Stimulated activated CD8-positive, alpha-beta memory T cell treated with anti-CD3 and anti-CD28 coated beads, Interleukin-4, amount 100 ng/mL, for 4 hours (primary cell): ENCODE measurements at places on chromosomes 4 and X.

- DNase-seq: no peak
Observed at GRCh38 chr4:42391355-42391664, 6.0 kb upstream of the SHISA3 start.

GRCh38 chrX:69130439-69130838, 34.8 kb downstream of the PJA1 start:
- DNase-seq: no peak

DNA sequence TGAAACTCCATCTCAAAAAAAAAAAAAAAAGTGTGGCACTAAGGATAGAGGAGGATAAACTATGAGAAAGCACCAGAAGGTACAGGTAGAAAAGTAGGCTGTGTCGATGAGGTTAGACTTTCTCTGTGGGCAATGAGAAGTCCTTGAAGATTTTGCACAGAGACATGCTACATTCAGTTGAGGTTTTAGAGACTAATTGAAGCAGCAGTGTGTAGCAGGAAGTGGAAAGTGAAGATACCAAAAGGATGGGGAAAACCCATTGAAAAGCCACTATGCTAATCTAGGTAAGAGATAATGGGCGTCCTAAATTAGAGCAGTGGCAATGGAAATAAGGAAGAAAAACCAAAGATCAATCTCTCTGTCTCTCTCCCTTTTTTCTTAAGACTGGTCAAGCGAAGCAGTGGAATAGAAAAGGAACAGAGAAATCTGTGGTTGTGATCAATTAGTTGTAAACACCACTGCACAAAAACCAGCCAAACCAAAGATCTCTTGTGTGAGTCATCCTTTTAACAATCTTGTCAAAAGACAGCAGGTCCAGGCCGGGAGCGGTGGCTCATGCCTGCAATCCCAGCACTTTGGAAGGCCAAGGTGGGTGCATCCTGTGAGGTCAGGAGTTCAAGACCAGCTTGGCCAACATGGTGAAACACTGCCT, 3.5 kb downstream of the SPINK2 start:
- no peak for DNase-seq

- no peak for DNase-seq
Observed at GRCh38 chr4:128600996-128601871, 208.3 kb upstream of the JADE1 start.

- no peak for DNase-seq
Observed at GRCh38 chr4:185263419-185263818, 54.0 kb downstream of the SNX25 start.
